ENCODE measurements at places on chromosomes 4 and X. TPM values are rescaled to one million over a fixed set of nuclear protein-coding genes. Genes with fewer than 3 reads are reported as not detected.

Gene TSPYL2
- 11.7 TPM for total RNA-seq

Gene ANK2
- 333 TPM for total RNA-seq

Gene OPN1MW2
- total RNA-seq = not detected

DNA sequence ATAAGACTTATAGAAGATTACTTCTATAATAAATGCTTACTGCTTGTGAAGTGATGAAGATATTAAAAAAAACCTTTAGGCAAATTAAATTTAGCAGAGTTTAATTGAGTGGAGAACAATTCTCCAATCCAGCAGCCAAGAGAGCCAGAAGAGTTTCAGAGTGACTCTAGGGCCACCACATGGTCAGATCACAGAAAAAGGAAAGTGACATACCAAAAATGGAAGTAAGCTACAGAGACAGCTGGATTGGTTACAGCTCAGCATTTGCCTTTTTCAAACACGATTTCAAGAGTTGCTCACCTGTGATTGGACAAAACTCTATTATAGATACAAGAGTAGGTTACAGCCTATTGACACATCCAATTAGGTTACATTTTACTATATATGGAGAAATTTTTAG is 79.0 kb upstream of the TRAM1L1 start:
- DNase-seq = no peak

- no peak for DNase-seq
Measured at GRCh38 chrX:69178592-69178991, 13.3 kb upstream of the PJA1 start.

DNA sequence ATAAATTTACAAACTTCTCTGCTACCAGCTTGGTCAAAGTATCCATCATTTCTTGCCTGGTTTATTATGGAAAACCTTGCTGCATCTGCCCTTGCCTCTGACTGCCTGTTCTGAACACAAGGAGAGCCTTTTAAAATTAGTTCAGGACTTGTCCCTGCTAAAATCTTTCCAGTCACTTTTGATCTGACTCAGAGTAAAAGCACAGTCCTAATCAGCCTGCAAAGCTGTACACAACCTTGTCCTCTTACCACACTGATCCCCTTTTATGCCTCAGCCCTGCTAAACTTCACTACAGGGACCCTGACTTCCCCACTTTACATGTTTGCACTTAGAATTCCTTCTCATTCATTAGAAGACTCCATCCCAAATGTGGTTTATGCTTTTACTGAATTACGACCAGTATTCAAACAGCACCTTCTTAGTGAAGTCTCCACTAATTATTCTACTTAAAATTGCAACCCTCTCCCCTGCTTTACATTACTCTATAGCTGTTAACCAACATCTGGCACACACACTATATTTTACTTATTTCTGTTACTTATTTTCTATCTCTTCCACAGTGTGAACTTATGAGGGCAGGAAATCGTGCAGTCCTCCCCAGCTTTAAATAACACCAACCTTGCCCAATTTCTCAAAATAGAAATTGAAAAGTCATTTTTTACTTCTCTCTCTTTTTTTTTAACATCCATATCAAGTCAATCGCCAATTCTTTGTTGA is 6.3 kb downstream of the GABRA4 start:
- DNase-seq = no peak

DNA sequence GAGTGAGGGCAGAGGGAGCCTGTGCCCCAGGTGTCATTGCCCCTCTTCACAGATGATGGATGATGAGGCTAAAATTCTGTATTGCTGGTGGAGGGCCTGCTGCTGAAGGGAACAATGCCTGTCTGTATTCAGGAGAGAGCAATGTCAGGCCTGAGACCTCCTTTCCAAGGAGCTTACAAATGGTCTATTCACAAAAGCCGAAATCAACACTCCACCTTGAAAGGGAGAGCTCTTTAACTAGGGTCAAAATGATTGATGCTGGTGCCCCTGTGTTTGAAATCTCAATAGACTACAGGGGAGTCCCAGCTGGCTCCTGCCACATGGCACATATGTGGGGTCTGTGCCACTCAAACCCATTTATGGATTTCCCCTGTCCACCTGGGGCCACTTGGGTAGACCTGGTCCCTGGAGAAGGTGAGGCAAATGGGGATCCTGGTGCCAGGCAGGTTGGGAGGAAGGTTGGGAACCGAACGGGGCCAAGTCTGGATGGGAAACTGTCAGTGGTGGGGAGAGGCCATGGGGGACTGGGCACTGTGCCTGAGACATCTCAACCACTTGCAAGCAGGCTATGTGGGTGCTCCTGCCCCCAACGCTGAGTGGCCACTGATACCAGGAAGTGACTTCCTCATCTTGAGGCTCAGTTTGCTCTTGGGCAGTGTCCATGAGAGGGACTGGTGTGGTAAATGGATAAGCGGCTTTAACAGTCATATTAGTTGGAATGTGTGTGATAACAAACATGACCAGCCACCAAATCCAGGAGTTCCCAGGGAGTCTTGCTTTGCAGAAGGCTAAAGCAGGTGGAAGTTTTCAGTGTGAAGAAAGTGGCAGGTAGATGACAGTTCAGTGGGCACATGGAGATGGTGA is 223.8 kb upstream of the PSAPL1 start:
- DNase-seq = no peak

DNA sequence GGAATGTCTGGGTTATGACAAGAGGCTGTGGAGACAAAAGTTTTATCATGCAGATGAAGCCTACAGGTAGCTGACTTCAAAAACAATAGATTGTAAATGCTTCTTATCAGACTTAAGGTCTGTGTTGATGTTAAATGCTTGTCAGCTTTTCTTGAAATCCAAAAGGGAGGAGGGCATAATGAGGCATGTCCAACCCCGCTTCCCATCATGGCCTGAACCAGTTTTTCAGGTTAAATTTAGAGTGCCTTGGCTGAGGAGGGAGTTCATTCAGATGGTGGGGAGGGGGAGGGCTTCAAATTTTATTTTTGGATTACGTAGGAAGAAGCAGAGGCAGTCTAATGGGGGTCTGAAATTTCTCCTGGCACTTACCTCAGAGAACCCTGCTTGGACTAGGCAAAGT is 207.7 kb upstream of the HDX start:
- DNase-seq = no peak

DNA sequence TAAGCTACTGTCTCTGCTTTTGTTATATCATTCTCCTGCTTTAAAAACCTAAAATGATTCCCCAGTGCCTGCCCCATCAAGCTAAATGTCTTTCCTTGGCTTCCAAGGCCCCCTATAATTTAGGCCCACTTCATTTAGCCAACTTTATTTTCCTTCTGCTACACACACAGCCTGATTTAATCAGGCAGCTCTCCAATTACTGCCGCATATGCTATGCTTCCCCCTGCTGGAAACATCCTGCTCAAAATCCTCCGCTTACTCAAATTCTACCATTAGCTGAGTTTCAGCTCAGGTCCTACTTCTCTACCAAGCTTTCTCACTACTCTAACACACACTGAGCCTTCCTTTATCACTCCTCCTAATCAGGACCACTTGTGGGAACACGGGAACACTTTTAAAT is 17.0 kb downstream of the LAMP2 start:
- peak; percentile 36 for DNase-seq

DNA sequence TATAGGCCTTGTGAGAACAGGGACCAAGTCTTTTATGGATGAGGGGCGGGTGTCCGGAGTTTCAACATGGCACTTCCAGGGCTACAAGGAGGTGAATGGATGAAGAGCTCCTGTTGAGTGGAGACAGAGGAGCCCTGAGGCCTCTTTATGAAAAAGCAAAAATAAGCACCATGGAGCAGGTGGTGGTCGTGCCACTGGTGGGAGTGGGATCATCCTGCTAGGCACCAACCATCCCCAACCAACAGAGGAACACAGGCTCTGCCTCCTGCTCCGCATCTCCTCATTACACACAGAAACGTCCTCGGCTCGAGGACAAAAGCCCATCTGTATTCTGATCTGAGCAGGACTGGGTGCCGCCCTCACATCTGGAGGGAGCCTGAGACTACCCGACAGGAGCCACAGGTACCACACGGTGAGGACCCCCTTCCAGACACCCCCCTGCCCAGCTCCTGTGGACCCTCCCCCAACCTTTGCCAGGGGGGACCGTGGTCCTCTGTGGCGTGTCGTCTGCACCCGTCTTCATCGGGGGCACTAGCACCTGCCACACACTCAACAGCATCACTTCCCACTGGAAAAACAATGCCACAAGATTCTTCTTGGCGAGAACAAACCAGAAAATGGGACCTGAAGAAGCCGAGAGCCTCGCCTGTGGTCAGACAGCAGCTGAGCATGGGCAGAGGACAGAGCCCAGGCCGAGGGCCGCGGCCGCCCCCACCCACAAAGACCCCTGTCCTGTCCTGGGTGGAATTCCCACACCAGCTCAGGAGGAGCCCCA is 3.9 kb upstream of the PDE6B start:
- DNase-seq = no peak

DNA sequence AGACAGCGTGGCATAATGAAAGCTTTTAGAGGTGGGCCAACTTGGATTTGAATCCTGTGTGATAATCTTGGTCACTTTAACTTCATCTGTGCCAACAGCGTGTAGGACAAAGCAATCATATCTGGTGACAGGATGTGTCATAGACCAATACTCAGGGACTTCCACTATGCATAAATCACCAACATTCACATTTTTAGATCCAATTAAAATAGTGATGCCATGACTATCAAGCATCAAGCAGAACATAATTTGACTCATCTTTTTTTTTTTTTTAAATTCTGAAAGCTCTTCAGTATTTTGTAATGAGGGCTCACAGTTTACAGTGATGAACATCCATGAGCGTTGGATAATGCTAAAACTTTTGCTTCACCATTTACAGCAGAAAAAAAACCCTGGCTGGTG is 27.3 kb upstream of the RAPGEF2 start:
- DNase-seq = no peak

DNA sequence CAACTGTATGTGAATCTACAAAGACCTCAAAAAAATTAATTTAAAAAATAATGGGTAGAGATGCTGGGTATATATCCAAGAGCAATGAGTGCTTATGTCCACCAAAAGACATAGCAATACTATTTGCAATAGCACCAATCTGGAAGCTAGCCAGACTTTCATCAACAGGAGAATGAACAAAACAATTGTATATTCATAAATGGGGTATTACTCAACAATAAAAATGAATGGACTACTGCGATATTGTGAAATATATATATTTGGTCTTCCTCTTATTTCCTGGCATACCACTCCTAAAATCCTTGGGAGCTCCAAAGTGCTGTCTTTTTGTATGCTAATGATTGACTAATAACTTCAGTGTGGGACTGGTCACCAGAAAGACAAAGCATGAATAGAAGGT is 77.5 kb downstream of the MSN start:
- no peak for DNase-seq

- DNase-seq = no peak
Measured at GRCh38 chr4:139795527-139796314, 130.1 kb downstream of the MGST2 start.

DNA sequence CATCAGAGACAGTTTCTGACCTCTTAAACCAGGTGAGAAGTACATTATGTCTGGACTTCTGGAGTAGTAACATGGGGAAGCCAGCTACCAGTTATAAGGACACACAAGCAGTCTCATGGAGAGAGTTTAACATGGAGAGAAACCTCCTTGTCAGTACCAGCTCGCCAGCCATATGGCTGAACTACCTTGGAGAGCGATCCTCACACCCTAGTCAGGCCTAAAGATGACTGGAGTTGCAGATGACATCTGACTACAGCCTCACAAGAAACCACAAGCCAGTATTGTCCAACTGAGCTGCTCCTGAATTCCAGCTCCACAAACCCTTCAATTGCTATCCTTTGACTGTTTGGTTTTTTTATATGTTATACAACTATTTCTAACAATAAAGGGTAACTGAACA is 49.8 kb downstream of the PDHA2 start:
- no peak for DNase-seq

DNA sequence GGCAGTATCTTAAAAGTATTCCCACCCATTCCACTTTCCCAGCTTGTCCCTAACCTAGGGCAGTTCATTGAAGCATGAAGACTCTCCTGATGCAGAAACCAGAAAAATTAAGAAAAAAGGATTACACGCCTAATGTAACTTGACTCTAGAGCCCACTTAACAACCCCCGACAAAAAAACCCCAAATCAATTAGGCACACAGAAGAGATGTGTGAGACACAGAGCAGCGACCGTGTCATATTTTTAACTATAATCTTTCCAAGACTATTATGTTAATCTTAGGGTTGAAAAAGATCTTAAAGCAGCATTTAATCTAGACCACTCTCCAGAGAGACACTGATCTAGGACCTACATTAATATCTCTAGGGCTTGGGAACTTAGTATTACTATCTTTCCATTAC is 1.3 kb downstream of the YTHDC1 start:
- DNase-seq = no peak

DNA sequence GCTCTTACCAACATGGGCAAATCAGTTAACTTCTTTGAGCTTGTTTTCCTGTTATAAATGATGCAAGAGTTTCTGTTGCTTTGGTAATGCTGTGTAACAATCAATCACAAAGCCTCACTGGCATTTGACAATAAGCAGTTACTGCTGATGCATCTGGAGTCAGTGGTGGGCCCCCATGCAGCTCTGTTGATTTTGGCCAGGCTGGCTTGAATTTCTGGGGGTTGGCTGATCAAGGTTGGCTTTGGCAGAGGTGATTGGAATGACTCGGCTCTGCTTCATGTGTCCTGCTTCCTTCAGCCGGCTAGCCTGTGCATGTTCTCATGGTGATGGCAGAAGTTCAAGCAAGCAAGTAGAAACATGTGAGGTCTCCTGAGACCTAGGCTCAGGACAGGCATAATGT is 90.4 kb downstream of the PHEX start:
- no peak for DNase-seq

- DNase-seq = no peak
Measured at GRCh38 chrX:8405631-8406030, 59.0 kb upstream of the VCX3B start.

DNA sequence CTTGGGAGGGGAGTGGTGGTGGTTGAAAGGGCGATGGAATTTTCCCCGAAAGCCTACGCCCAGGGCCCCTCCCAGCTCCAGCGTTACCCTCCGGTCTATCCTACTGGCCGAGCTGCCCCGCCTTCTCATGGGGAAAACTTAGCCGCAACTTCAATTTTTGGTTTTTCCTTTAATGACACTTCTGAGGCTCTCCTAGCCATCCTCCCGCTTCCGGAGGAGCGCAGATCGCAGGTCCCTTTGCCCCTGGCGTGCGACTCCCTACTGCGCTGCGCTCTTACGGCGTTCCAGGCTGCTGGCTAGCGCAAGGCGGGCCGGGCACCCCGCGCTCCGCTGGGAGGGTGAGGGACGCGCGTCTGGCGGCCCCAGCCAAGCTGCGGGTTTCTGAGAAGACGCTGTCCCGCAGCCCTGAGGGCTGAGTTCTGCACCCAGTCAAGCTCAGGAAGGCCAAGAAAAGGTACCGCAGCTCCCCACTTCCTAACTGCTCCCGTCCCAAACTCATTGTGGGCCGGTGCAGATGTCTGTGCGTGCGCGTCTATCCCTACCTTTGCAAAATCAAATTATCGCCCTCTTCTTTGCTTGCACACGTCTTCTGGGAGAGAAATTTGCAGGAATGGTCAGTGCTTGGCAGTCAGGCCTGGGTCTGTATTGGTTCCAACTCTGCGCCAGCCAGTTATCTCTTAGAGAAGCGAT is 533 bp downstream of the IL15 start:
- DNase-seq = no peak

GRCh38 chr4:81971637-81972381 is 402.0 kb downstream of the HNRNPD start:
- DNase-seq = no peak

- no peak for DNase-seq
Measured at GRCh38 chrX:107731831-107732502, 43.6 kb downstream of the TSC22D3 start.

- no peak for DNase-seq
Measured at GRCh38 chr4:6532658-6533057, 42.3 kb upstream of the MAN2B2 start.

- DNase-seq = no peak
Measured at GRCh38 chr4:53956053-53956452, 108.4 kb downstream of the CHIC2 start.

- DNase-seq = no peak
Measured at GRCh38 chrX:2917767-2918166, 11.4 kb downstream of the ARSD start.

All from cerebellum (tissue), 4 donors.